ENCODE measurements at places on chromosomes 6 and 20.

DNA sequence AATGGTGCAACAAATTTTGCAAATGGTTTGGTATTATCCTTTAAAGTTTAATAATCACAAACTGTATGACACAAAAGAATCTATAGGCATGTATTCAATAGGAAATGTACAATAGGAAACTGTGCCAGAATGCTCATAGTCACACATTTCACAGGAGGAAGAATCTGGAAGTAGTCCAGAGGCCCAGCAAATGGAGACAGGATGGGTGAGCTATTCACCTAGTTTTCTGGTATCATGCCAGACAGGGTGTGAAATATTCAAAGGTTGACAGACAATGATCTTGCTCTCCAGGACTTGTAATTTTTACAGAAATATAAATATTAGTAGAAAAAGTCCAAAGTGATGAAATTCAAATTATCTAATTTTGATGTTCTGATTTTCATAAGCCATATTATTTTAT is 520.1 kb upstream of the IMPG1 start:
- no peaks in the 10 kb centered on the region for H3K27me3 ChIP-seq
- H3K36me3 ChIP-seq, result no peaks in the 10 kb centered on the region
- no peak overlapping the region for H3K4me3 ChIP-seq
- H3K4me1 ChIP-seq, result no peaks in the 10 kb centered on the region

GRCh38 chr6:51299621-51300380 is 481.1 kb downstream of the TFAP2B start:
- no peaks in the 10 kb centered on the region for H3K36me3 ChIP-seq
- DNase-seq, result no peak
- no peak overlapping the region for H3K4me3 ChIP-seq
- H3K4me1 ChIP-seq, result no peaks in the 10 kb centered on the region

GRCh38 chr20:57638173-57638894 is 18.1 kb upstream of the ZBP1 start:
- no peak overlapping the region for H3K27ac ChIP-seq
- no peaks in the 10 kb centered on the region for H3K4me1 ChIP-seq
- H3K36me3 ChIP-seq, result no peaks in the 10 kb centered on the region
- peaks cover 42% of the 10 kb centered on the region for H3K27me3 ChIP-seq
- no peak overlapping the region for H3K4me3 ChIP-seq
- DNase-seq, result no peak

DNA sequence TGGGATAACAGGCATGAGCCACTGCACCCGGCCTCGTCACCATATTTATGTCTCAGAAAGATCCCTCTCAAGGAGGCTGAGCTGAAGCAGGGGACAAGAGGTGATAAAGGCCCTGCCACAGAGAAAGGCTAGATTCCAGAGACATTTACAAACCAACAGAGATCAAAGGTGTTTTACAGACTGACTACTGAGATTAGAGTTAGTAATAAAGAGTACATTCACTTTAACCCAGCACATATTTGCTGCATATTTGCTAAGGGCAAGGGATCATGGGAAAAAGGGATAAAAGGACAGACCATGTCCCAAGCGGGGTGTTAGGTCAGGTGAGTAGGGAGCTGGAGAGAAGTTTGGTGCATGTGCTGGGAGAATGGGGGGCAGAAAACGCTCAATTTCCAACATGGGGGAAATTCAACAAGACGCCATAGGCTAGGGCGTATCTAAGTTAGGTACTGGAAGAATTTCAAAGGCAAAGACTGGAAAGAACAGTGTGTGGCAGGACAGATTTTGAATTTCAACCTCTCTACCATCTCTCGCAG is 43.8 kb upstream of the SEC63 start:
- H3K4me3 ChIP-seq, result no peak overlapping the region
- H3K27ac ChIP-seq, result peak overlapping the region; percentile 18
- no peak for DNase-seq
- no peaks in the 10 kb centered on the region for H3K36me3 ChIP-seq
- H3K27me3 ChIP-seq, result no peaks in the 10 kb centered on the region

DNA sequence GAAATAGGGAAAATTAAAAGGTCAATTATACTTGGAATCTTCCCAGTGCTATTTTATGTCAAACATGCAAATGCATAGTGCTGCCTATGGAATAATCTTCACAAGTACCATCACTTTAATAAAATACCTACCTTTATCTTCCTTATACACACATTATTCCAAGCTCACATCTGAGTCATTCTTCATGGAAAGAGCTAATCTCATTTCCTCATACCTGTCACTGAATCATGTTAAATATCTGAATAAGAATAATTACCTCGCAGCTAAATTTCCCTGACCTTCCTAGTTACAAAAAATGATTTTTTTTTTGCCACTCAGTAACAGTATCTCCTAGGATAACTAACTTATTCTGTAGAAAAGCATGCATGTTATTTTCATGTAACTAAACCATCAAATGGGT is 661.4 kb upstream of the HS3ST5 start:
- DNase-seq, result no peak
- no peak overlapping the region for H3K4me3 ChIP-seq
- H3K27me3 ChIP-seq, result no peaks in the 10 kb centered on the region
- H3K36me3 ChIP-seq, result no peaks in the 10 kb centered on the region

GRCh38 chr6:46129291-46129628 is 529 bp upstream of the ENPP4 start:
- no peaks in the 10 kb centered on the region for H3K36me3 ChIP-seq
- DNase-seq, result no peak
- peaks cover 21% of the 10 kb centered on the region for H3K27me3 ChIP-seq
- peaks cover 9% of the 10 kb centered on the region for H3K4me1 ChIP-seq

GRCh38 chr6:14889611-14890593 is 356.0 kb upstream of the JARID2 start:
- no peak overlapping the region for H3K27ac ChIP-seq
- H3K4me3 ChIP-seq, result no peak overlapping the region
- H3K4me1 ChIP-seq, result peaks cover 2% of the 10 kb centered on the region
- H3K36me3 ChIP-seq, result no peaks in the 10 kb centered on the region
- peak; percentile 48 for DNase-seq

DNA sequence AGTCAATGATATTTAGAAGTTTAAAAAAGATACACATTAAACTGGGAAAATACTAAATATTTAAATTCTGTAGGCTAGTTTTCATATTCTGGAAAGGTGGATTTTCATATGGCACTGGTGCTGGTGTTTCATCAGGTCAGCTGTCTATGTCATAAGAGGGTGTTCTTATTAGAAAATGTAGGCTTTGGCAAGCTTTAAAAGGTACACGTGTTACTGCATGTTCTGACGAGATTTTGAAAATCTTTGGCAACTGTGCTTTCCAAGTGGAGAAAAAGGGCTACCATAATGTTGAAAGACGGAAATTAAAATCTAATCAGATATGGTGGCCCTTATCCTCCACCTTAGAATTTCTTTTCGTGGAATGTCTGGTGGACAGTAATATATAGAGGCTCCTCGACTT is 30.0 kb downstream of the SLC22A3 start:
- H3K36me3 ChIP-seq, result no peaks in the 10 kb centered on the region
- H3K27me3 ChIP-seq, result no peaks in the 10 kb centered on the region
- no peak overlapping the region for H3K4me3 ChIP-seq

- no peaks in the 10 kb centered on the region for H3K36me3 ChIP-seq
- H3K4me3 ChIP-seq, result peak overlapping the region; percentile 92
- DNase-seq, result no peak
Measured at GRCh38 chr20:52975803-52976531, 3.8 kb downstream of the TSHZ2 start.

- no peak overlapping the region for H3K27ac ChIP-seq
- no peak for DNase-seq
- peaks cover 2% of the 10 kb centered on the region for H3K4me1 ChIP-seq
- no peak overlapping the region for H3K4me3 ChIP-seq
Measured at GRCh38 chr6:167469672-167470071, 144.8 kb downstream of the TTLL2 start.

- DNase-seq, result no peak
- H3K27me3 ChIP-seq, result no peaks in the 10 kb centered on the region
- no peaks in the 10 kb centered on the region for H3K4me1 ChIP-seq
- no peaks in the 10 kb centered on the region for H3K36me3 ChIP-seq
- H3K27ac ChIP-seq, result no peak overlapping the region
- no peak overlapping the region for H3K4me3 ChIP-seq
Measured at GRCh38 chr6:121848523-121849255, 413.2 kb downstream of the GJA1 start.

DNA sequence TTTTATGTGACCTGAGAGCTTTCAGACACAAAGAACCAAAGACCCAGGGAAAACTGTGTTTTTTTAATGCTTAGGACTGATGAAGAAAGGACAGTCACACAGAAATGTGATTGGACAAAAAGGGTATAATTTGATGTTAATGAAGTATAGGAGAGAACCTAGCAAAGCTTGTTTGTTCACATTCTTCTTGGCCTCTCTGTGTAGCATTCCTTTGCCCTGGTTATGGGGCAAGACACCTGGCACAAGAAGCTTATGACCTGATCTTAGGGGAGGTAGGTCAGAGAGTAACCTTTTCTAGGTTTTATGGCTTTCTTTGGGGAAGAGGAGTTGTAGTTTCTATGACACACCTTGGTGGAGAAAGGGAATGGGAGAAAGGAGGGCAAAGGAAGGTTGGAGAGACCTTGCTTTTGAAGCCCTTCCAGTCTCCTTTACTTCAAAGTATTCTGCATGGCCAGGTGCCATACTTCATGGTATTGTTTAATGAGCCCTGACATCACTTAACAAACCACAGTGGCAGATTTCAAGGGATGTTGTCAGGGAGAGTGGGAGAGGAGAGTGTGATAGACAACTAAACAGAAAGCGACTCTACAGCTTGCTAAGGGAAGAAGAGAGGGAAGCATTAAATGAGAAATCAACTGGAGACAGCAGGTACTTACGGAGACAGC is 701.8 kb upstream of the FLRT3 start:
- no peaks in the 10 kb centered on the region for H3K36me3 ChIP-seq
- no peak overlapping the region for H3K4me3 ChIP-seq

DNA sequence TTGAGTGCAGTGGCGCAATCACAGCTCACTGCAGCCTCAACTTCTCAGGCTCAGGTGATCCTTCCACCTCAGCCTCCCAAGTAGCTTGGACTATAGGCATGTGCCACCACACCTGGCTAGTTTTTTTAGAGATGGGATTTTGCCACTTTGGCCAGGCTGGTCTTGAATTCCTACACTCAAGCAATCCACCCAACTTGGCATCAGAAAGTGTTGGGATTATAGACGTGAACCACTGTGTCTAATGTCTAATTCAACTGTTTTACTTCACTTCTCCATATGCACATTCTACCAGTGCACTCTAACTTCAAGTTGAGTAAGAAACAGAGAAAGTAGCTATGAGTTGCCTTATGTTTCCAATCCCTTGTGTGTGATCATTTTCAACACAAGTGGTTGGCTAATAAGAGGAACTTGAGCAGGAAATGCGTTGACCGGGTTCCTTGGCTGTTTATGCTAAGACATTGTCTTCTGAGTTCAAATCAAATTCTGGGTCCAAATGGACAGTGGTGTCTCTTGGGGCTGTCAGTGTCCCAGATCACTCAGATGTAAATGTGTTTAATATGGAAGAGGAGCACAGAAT is 23.9 kb downstream of the ZNF337 start:
- no peak overlapping the region for H3K27ac ChIP-seq
- no peak for DNase-seq
- H3K4me1 ChIP-seq, result peaks cover 2% of the 10 kb centered on the region

DNA sequence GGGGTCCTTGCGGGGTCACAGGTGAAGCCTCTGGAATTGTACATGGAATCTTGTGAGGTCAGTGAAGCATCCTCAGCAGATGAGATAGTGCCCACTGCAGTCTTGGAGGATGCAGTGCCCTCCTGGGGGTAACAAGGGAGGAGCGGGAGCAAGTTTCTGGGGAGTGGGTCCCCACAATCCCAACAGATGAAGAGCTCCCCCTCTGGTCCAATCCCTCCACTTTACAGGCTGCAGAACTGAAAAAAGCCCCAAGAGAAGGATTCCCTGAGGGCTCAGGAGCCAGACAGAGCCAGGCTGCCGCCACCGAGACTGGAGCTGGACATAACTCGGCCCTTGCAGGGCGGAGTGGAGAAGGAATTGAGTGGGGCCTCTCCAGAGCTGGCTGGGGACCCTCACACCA is 52.4 kb downstream of the TTI1 start:
- peaks cover 5% of the 10 kb centered on the region for H3K27me3 ChIP-seq
- H3K27ac ChIP-seq, result no peak overlapping the region
- H3K4me1 ChIP-seq, result no peaks in the 10 kb centered on the region

- no peak overlapping the region for H3K4me3 ChIP-seq
- H3K36me3 ChIP-seq, result peaks cover 46% of the 10 kb centered on the region
- H3K27me3 ChIP-seq, result no peaks in the 10 kb centered on the region
- DNase-seq, result no peak
- H3K27ac ChIP-seq, result no peak overlapping the region
- H3K4me1 ChIP-seq, result peaks cover 1% of the 10 kb centered on the region
Measured at GRCh38 chr6:167872538-167873210, 46.0 kb downstream of the AFDN start.

DNA sequence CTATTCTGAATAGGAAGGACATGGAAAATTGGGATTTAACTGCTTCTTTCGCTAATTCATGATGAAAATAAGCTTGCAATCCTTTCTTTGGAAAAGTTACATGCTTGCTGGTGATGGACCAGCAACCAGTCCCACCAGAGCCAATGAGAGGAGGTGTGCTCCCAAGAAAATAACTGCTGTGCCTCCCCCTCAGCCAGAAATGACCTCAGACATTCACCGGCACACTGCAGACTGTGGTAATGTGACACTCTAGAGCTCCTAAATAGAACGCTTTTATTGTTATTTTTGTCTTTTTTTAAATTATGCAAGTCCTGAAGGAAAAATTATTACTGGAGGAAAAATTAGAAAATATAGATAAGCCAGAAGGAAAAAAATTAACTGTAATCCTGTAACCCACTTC is 2.6 kb downstream of the PYGB start:
- H3K27me3 ChIP-seq, result no peaks in the 10 kb centered on the region
- peak overlapping the region; percentile 0 for H3K27ac ChIP-seq
- peaks cover 37% of the 10 kb centered on the region for H3K4me1 ChIP-seq

GRCh38 chr20:44720621-44720996 is 5.4 kb downstream of the CCN5 start:
- peaks cover 81% of the 10 kb centered on the region for H3K36me3 ChIP-seq
- H3K4me3 ChIP-seq, result peak overlapping the region; percentile 85
- peaks cover 14% of the 10 kb centered on the region for H3K4me1 ChIP-seq
- no peaks in the 10 kb centered on the region for H3K27me3 ChIP-seq
- DNase-seq, result peak; percentile 50

DNA sequence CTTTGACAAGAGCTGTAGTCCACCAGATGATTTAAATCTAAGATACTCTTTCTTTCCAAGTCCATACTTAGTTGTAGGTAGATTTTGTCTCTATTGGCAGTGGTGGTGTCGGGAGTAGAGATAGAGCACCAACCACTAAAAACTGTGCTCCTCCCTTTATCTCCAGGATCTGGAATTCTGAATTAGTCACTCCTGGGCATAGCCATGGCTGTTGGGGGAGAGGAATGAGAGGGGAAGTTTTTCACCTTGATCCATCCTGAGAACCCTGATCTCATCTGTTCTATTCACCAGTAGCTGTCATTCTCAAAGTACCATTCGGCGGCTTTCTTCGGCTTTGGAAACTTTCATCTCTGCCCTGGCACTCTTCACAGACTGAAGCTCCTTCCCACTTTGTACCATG is 35.6 kb upstream of the NKX2-4 start:
- H3K4me3 ChIP-seq, result no peak overlapping the region
- no peaks in the 10 kb centered on the region for H3K27me3 ChIP-seq
- H3K27ac ChIP-seq, result no peak overlapping the region
- H3K4me1 ChIP-seq, result peaks cover 7% of the 10 kb centered on the region
- H3K36me3 ChIP-seq, result no peaks in the 10 kb centered on the region

GRCh38 chr20:2816030-2816582 is at the start of gene TMEM239:
TMEM239 (plus strand) TSS chr20:2816364; CDS start chr20:2816555, 191 bp downstream.
- DNase-seq, result no peak
- no peaks in the 10 kb centered on the region for H3K36me3 ChIP-seq
- no peak within 1 kb of the TSS for H3K27ac ChIP-seq
- H3K27me3 ChIP-seq, result peaks cover 9% of the 10 kb centered on the region

Data from mesenchymal stem cell (in vitro differentiated cells and primary cell).